ENCODE measurements at places on chromosomes 12 and 14. TPM values are rescaled to one million over a fixed set of nuclear protein-coding genes. Genes with fewer than 3 reads are reported as not detected.

DNA sequence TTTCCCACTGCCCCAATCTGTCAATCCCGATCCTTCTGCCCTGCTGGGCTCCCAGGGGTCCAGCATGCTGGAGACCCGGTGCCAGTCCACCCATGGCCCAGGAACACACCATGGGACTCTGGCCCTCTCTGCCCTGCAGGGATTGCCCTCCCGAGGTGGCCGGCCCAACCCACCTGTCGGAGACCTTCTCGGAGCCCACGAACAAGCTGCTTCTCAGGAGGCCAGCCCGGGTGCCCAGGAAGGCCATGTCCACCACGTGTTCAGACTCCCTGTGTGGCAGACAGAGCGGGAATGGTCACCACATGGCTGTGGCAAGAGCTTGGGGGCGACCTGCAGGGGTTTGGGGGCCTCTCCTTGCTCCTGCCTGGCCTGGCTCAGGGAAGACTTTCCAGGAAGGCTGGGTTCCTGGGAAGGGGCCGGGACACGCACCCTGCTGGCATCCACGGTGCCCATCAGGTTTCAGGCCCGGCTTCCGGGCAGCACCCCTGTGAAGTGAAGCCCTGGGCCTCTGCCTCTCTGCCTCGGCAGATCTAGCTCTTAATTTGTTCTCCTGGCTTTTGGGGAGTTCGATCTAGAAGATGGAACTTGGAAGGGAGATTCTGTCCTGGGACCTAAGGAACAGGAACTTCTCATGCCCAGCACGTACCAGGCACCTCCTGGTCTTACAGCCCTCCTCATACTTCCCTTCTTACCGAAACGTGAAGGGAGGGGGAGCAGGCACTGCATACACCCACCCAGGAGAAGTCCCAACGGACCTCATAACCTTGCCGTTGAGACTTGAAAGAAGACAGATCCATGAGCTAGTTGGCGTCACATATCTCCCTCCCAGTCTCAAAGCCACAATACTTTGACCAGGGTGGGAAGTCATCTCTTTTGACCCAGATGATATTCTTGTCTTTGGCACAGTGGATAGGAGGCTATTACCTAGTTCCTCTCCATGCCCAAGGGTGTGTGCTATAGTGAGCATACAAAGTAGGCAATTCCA, 26.3 kb downstream of the LRTM2 start:
- DNase-seq = no peak

DNA sequence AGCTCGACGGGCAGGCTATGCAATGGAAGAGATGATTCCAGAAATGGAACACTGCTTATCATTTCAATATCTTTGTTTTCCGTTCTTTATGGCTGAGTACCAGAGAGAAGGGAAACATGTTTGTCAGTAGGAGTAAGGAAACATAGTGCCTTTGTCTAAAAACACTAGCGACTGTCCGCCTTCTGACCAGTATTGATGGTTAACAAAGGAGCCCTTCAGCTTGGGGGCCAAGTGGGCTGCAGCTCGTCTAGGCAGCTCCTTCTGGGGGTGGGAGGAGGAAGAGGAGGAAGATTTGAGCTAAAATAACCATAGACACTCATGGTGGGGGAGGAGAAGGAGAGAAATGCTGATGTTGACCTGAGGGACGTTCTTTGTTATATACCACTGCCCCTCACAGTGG, 15.0 kb downstream of the COQ5 start:
- DNase-seq = no peak

GRCh38 chr12:90173499-90174197, 465.0 kb upstream of the ATP2B1 start:
- no peak for DNase-seq

DNA sequence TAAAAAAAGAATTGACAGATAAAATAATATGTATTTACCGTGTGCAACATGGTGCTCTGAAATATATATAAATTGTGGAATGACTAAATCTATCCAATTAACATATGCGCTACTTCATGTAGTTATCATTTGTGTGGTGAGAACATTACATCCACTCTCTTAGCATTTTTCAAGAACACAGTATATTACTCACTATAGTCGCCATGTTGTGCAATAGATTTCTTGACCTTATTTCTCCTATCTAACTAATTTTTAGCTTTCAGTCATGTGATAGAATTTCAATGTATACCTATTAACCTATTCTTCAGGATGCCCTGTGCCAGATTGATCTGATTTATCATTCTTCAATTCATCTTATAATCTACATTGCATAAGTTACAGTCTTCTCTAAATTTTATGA, 178.6 kb downstream of the BCAT1 start:
- no peak for DNase-seq

GRCh38 chr14:86646696-86647690, 1117.0 kb downstream of the FLRT2 start:
- DNase-seq = no peak

GRCh38 chr12:126950266-126950665, 1316.7 kb upstream of the TMEM132C start:
- DNase-seq = no peak

DNA sequence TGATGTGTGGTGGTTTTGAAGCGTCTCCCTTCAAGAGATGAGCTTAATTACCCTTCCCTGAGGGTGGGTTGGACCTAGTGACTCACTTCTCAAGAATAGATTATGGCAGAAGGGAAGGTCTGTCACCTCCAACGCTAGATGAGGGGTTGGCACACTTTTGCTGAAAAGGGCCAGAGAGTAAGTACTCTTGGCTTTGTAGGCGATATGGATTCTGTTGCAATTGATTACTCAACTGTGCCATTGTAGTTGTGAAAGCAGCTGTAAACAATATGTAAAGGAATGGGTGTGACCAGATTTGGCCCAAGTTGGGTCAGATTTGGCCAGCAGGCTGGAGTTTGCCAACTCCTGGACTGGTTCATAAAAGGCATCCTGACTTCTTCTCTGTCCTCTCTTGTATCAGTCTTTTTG, 53.3 kb downstream of the SMIM41 start:
- DNase-seq = no peak

DNA sequence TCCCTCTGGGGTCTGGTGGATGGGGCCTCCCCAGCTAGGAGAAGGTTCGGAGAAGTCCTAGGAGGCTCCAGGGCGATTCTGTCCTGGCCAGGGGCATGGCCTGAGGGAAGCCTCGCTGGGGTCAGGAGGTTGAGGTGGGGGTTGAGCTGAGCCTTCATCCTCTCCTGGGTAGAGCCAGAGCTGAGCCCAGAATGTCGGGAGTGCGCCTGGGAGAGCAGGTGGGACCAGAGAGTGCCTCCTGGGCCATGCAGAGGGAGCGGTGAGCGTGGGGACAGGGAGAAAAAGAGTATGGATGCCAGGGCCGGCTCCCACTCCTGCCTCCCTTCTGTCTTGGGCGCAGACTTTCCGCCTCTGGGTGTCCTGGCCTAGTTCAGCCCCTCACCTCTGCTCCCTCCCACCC, 13.1 kb downstream of the RPS6KL1 start:
- DNase-seq = no peak

DNA sequence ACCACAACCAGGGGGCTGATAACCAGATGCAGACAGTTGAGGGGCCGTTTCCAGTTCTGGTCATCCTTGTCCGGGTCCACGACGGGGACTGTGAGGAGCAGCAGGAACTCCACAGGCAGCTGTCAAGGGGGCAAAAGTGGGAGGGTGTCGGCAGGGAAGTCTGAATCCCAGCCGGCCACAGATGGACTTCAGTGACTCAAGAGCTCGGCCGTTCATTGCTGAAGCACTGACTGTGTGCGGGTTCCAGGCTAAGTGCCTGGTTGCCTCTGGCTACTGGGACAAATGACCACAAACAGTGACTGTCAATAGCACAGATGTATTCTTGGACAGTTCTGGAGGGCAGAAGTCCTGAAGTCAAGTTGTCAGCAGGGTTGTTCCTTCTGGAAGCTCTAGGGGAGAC, 19.6 kb downstream of the SLC8B1 start:
- no peak for DNase-seq

GRCh38 chr12:12048266-12048665, 22.5 kb upstream of the BCL2L14 start:
- DNase-seq = no peak

Gene COX8C
- total RNA-seq = not detected

Gene INSM2
- total RNA-seq = not detected

Gene TMCC3
- total RNA-seq = 10.1 TPM

Gene TRIM9
- total RNA-seq = 1.7 TPM

Gene KRT2
- total RNA-seq = not detected

Gene XRCC3
- 15.7 TPM for total RNA-seq

Gene FAM177A1
- 56.0 TPM for total RNA-seq

Gene RASAL1
- 1.6 TPM for total RNA-seq

Gene ANO2
- total RNA-seq = 4.2 TPM

Gene LMO3
- total RNA-seq = 12.9 TPM

Data from ureter (tissue), 1 donor.